Stimulated activated CD8-positive, alpha-beta memory T cell treated with anti-CD3 and anti-CD28 coated beads, Interleukin-7, amount 100 ng/mL, for 1 hour (primary cell): ENCODE measurements at places on chromosomes 2 and 18.

DNA sequence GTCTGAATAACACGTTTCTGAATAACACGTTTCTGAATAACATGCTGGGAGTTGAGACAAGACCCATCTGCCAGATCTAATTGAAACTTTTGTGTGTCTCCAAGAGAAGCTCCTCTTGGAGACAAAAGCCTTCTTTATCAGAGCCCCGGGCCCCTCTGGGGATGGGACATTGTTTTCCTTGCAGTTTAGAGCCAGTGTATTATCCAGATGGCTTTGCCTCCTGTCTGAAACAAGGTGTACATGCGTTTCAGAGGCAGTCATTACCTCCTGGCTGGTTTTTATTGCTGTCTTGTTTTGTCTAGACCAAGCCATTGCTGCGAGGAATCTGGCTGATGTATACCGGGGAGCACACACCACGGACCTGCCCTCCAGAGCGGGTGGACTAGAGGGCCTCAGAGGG is 7.8 kb downstream of the FOSL2 start:
- DNase-seq = no peak

DNA sequence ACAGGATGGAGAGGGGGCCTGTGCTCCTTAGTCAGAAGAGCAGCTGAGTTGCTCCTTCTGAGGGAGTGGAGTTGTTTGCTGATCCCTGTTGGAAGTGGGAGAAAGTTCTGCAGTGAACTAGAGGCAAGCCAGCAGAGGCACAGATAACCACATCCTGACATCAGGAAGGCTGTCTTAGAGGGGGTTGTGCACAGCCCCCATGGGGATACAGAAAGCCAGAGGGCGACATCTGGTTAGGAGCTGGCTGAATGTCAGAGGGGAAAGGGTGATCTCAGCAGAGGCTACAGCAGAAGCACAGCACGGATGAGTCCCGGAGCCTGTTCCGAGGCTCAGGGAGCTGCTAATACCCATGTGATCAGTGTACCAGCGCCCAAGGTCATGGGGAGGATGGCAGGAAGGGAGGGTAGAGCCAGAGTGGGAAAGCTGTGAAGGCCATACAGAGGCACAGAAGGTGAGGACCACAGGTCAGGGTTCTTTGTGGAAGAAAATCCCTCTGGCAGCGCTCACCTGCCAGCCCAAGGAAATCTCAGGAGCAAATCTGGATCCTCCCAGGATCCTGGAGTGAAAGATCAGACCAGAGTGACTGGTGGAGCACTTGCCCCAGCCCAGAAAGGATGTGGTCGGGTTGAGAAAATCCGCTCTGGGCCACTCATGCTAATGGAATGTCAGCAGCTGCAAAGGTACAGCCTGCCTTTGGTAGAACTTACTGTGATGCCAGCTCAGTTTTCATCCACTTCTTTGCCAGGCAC is 111.8 kb downstream of the STPG4 start:
- DNase-seq = no peak

DNA sequence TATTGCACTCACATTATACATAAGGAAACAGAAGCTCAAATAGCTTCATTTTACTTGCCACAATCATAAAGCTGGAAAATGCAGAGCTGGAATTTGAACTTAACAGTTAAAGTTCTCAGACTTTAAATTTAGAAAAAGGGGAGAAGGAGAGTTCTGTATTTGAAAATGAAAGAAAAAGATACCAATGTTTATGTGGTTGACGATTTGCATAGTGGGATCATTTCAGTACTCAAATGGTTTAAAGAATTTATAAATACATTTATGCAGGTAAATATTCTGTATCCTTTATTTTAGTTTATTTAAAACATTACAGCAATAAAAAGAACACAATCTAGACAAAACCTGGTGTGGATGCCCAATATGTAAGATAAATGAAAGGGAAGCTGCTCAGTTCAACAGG is 25.5 kb upstream of the STAT4 start:
- no peak for DNase-seq

GRCh38 chr2:120155308-120155707 is 67.9 kb downstream of the TMEM185B start:
- no peak for DNase-seq

DNA sequence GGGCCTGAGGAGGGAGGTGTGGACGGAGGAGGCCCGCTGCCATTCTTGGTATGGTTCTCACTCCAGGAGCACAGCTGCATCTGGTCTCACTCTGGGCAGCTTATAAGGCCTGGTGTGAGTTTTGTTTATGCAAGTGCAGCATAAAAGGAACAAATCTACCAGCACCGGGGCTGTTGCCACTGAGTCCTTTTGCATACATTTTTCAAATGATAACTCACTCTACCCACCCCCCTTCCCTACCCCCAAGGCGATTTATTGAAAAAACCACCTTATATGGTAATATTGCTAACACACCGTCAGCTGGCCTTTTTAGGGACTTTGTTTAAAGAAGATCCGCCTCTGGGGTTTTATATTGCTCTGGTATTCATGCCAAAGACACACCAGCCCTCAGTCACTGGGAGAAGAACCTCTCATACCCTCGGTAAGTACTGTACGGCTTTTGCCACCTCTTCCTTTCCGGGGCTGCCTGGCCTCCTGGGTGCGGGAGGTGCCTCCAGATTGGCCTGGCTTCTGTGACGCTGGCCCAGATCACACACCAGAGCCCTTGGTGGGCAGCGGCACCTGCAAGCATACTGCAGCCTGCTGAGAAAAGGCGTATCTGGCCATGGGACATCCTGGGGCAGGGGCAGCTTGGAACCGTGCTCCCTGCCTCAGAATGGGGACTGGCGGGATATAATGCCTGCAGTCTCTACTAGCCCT is at the start of gene ACTG2:
Gene ACTG2 (plus strand): TSS at position 378 of the 699 bp plus-strand sequence. CDS start 8,304 bp downstream, outside the sequence.
- DNase-seq = no peak

GRCh38 chr18:22559414-22560274 is 141.9 kb upstream of the CTAGE1 start:
- DNase-seq = no peak

GRCh38 chr2:143907801-143908200 is 612.1 kb downstream of the ZEB2 start:
- DNase-seq = no peak

GRCh38 chr18:51011709-51012108 is 18.3 kb upstream of the SMAD4 start:
- DNase-seq = no peak

DNA sequence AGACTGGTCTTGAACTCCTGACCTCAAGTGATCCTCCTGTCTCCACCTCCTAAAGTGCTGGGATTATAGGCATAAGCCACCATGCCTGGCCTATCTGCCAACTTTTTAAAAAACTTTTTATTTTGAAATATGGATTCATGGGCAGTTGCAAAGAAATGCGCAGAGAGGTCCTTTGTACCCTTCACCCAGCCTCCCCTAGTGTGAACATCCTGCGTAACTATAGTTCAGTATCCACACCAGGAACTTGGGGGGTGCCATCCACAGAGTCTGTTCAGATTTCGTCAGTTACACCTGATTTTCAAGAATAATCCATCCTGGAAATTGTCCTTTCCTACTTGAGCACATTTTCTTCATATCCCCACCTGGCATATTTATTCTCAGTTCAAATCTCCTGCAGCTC is 33.0 kb downstream of the EFR3B start:
- no peak for DNase-seq

DNA sequence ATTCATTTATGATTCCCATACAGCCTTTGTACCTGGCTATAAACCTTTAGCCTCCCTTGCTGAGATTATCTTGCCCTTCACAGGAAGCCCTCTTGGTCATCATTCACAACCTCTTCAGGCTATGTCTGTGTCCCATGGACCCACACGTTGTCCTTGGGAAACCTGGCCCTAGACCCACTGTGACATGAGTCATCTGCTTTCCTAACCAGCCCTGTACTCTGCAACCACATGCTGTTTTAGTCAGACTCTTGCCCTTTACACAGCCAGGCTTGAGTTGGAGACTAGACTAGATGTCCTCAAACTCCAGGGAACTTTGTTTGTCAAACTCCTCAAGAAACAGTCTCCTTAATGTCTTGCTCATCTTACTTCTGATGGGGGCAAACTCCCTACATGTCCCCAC is 229.3 kb upstream of the ZSWIM2 start:
- no peak for DNase-seq

DNA sequence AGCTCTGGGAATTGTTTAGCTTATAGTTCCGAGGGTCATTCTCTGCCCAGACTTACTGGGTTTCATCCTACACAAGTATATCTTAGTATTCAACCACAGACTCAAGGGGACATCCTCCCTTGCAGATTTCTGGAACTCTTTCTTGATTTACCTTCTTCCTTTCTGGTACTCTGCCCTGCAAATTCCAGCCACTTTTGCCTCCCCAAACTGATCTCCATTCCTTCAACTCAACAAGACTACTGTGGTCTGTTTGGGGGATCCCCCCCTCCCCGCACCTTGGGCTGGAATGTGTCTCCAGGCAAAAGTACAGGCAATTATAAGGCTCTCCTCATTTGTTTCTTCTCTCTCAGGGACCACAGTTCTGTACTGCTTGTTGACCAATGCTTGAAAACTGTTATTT is 13.4 kb downstream of the PHOSPHO2 start:
- DNase-seq = no peak

GRCh38 chr2:48026865-48027264 is 120.6 kb upstream of the FBXO11 start:
- no peak for DNase-seq

GRCh38 chr18:45839414-45840395 is 14.2 kb downstream of the SIGLEC15 start:
- no peak for DNase-seq
